Activated T-cell treated with anti-CD3 and anti-CD28 coated beads, Interleukin-2, amount 50 U/mL, for 4 hours (primary cell): ENCODE measurements at places on chromosomes 12 and 14. TPM values are rescaled to one million over a fixed set of nuclear protein-coding genes. Genes with fewer than 3 reads are reported as not detected.
A peak's percentile ranks its signal among the peaks of the same experiment; 100 is the strongest.

- DNase-seq, result peak; percentile 45
Observed at GRCh38 chr14:90397425-90398314, 841 bp downstream of the CALM1 start.

DNA sequence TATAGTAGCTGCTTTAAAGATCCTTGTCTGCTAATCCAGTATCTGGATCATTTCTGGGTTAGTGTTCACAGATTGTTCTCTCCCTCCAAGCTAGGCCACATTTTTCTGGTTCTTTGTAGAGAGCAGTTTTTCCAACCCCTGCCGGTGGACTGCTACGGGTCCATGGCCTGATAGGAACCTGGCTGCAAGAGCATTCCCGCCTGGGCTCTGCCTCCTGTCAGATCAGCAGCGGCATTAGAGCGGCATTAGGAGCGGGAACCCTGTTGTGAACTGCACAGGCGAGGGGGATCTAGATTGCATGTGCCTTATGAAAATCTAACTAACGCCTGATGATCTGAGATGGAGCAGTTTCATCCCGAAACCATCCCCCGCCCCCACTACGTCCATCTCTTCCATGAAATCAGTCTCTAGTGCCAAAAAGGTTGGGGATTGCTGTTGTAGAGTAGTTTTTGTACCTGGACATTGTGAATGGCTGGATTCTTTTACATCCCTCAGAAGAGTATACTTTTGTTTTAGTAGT lies 50.4 kb downstream of the MYRFL start:
- no peak for DNase-seq

- no peak for DNase-seq
Observed at GRCh38 chr12:65010437-65010836, 110.7 kb downstream of the WIF1 start.

The SYCP3 gene
- 0.43 TPM for total RNA-seq

The HCAR3 gene
- total RNA-seq, result not detected

The SDR9C7 gene
- total RNA-seq, result not detected

DNA sequence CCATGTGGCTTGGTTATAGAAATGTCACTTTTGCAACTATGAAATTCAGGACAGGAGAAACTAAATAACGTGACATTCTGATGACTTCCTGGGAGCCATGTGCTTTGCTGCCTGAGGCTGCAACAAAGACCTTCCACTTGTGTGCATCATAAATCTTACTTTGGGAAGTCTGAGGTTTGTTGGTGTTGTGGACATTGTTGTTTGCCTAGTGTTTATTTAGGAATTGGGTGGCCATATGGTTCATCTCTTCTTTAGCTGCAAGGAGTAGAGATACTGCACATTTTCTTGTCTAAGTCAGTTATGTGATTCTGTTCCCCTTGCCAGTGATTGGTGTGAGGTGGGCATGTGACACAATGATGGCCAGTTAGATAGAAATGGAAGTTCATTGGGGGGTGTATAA lies 167.3 kb upstream of the SSTR1 start:
- no peak for DNase-seq

DNA sequence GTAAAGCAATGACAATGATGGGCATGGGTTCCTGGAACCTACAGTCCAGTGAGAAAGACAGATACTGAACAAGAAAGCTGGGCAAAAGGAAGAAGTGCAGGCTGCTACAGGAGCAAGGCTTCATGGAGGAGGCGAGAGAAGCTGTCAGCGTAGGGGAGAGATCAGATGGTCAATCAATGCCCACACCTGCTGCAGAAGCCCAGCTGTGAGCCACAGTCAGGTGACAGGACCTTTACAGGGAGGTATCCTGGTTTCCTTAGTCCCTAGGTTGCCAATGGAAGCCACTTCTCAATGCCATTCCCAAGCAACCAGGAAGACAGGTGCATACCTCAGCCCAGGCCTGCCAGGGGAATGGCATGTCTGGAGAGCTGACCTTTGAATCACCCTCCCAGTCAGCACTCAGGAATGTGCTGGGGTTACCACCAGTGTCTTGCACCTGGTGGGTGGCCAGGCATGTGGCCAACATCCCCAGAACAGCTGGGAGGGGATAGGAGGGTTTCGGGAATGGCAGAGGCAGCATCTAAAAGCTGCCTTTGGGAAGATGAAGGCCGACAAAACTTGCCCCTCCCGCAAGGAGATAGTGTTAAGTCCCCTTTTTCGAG lies 170.3 kb downstream of the TTC7B start:
- DNase-seq, result no peak

DNA sequence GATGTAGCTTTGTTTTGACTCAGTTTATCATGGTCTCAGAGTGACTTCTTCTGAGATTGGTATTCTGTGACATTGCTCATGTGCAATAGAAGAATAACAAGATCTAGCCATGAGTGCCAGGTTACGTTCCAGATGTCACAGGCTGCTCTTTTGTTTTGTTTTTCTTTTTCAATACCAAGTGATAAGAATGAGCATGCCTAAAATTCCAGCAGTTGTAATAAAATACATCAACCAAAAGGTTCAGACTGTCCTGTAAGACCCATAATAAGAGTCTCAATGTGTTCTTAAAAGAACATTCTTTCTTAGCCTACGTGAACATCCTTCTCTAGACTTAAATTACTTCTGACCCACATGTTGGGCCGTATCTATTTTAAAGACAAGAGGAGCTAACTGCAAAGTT lies 669.2 kb downstream of the DIO2 start:
- no peak for DNase-seq

DNA sequence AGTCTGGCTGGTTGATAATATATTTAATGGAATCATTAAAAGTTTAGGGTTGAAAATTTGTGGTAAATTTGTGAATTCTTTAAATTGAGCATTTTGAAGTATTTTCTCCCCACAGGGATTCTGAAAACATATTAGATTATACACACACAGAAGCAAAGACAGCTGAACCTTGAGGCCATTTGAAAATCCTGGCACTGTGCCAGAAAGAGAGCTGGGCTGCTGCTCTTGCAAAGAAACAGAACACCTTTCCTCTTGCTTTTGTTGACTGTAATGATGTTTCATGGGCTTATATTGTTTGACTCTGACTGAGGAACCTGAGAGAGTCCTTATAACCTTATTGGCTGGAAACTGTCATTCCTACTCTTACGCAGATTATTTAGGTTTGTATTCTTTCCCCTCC lies 4.8 kb downstream of the RNF34 start:
- DNase-seq, result no peak

The KRT78 gene
- total RNA-seq, result not detected

- no peak for DNase-seq
Observed at GRCh38 chr12:7833831-7834230, 38.9 kb downstream of the SLC2A14 start.

GRCh38 chr12:69947123-69947522 lies 122.1 kb downstream of the MYRFL start:
- DNase-seq, result no peak

The RERG gene
- not detected for total RNA-seq
